Large intestine (tissue), 12 donors: ENCODE measurements at places on chromosomes 7 and 10. TPM values are rescaled to one million over a fixed set of nuclear protein-coding genes. Genes with fewer than 3 reads are reported as not detected.

The ZNF365 gene
- 0.48 TPM for polyA plus RNA-seq

The DMBT1 gene
- polyA plus RNA-seq: 198 TPM

The SEMA3C gene
- 70.6 TPM for polyA plus RNA-seq

The FGFBP3 gene
- 1.9 TPM for polyA plus RNA-seq

The EGR2 gene
- 2.1 TPM for polyA plus RNA-seq

The MSMB gene
- polyA plus RNA-seq: 0.25 TPM
